ENCODE measurements at places on chromosomes 4 and X.
A peak's percentile ranks its signal among the peaks of the same experiment; 100 is the strongest.

DNA sequence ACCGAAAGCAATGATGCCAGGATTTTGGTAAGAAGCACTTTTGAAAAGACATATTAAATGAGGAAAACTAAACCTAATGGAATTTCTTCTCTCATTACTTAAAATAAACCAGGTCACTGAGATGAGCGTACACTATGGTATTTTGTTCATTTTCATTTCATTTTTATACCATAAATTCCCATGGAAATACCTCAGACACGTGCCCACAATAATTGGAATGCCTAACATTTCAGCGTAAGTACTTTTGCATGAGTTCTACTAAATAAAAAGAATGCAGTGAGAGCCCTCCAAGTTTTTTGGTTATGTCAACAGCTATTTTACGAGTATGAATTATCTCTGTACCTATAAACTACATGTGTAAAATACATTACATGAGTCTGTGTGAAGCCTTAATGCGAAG lies 3.2 kb downstream of the CAMK2D start:
- DNase-seq, result no peak

DNA sequence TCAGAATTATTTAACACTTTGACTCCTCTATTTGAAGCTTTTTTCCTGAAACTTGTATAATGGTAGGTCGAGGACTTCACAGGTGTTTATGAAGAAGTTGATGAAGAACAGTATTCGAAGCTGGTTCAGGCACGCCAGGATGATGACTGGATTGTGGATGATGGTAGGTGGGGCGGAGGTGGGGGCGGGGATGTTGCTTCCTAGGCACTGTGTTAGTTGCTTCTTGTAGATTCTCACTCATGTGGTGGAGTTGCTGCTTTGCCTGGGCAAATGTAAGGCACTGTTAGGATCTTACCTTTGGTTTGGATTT lies 9.4 kb downstream of the POLA1 start:
- no peak for DNase-seq

DNA sequence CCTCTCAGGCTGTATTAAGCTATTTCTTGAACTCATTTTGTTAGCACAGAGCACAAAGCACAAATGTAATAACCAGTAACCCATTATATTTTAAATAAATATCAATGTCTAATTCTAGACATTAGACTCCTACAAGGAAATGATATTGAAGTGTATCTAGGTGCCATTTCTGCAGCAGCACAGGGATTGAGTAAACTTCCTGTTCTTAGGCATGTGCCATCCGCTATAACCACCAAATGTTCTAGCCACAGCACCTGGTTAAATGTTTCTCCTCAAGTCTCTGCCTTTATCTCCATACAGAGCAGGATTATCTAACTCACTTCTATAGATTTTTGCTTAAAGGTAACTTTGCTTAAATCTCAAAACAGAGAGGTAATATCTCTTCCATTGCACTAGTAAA lies 51.4 kb downstream of the SGMS2 start:
- DNase-seq, result no peak

- DNase-seq, result no peak
Measured at GRCh38 chr4:56410247-56411062, 23.2 kb upstream of the AASDH start.

GRCh38 chrX:21373001-21373400 lies 1.2 kb upstream of the CNKSR2 start:
- DNase-seq, result no peak

GRCh38 chrX:120647127-120647526 lies 17.3 kb upstream of the C1GALT1C1 start:
- DNase-seq, result no peak

GRCh38 chrX:13940671-13941070 lies 89.0 kb downstream of the GEMIN8 start:
- DNase-seq, result no peak

DNA sequence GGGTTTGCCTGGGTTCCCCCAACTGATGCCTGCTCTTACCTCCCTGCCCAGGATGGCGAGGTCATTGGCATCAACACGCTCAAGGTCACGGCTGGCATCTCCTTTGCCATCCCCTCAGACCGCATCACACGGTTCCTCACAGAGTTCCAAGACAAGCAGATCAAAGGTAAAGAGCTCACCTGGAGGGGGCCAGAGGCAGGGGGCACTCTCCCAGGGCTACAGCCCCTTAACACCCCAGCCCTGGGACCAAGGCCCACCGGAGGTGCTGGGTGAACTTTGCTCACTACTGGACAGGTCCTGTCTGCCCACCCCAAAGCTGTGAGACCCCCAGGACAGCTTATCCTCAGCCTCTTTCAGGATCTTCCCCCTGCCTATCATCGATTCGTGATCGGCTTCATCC lies 24.5 kb downstream of the HTRA3 start:
- DNase-seq, result no peak

GRCh38 chr4:119872371-119873016 lies 194.2 kb downstream of the MAD2L1 start:
- DNase-seq, result no peak

DNA sequence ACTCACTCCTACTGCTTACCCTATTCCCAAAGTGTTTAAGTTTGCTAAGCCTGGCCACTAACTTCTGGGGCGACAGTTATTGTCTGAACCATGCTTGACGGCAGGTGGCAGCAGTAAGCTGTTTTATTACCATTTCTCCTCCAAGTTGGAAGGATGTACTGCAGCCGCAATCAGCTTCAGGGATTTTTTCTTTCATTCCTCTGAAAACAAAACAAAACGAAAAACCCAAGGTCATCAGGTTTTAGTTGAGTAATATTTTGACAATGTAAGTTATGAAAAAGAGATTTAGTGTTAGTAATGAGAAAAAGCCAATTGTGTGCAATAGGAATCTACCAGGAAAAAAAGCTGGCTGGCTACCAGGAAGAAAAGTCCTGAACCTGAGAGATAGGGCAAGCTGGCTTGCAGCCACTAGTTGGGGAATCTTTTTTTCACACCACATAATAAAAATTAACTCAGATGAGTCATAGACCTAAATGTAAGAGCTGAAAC lies 13.2 kb upstream of the RAB9B start:
- DNase-seq, result peak; percentile 18

GRCh38 chrX:97332963-97333362 lies 449.3 kb downstream of the RPA4 start:
- no peak for DNase-seq

DNA sequence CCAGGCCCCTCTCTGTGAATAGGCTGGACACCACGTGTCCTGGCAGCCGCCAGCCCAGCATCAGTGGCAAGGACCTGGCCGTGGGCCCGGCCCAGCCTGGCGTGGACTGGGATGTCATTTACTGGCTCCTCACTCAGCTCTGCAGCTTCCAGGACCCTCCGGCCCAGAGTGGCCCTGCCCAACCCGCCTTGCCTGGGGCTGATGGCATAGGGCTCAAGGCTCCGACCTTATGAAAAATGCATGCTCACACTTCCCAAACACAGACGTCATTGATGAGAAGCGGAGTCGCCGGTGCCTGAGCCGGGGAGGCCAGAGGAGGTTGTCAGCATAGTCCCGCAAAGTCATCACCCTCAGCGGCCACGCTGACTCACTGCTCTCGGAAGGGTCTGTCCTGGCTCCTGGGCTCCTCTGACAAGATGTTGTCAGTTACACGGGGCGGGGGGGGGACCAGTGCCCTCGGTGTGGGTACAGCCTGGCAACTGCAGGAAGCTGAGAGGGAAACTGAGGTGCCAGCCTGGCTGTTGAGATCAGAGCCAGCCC lies 14.3 kb downstream of the CFAP99 start:
- DNase-seq, result no peak

DNA sequence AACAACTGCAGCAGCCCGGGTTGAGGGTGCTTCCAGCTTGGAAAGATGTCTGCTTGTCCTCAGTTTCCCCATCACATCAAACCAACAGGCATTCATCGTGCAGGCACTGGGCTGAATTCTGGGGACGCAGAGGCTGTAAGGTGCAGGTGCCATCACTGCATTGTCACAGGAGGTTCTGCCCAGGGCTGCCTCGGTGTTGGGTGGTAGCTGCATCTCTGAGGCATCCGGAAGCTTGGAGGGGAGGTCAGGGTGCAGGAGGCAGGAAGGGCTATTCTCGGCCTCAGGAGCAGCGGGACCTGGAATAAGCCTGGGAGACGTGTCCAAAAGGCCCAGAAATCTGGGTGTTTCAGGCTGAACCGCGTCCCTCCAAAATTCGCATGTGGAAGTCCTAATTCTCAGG lies 134.6 kb downstream of the HMX1 start:
- DNase-seq, result no peak

DNA sequence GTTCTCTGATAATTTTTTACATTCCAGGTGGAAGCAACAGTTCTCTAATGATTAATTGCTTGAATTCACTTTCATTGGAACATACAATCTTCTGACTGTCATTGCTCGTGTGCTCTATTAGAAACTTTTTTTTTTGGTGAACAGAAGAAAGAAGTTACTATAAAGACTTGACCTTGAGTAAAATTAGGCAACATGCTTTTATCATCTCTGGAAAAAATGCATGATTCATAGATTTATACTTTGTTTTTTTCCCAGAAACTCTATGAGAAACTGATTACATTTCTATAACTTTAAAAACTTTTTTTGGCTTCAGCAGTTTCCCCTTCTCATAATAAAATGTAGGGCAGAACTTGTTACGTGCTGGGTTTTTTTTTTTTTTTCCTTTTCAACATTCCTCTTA lies 167.6 kb downstream of the ARHGAP10 start:
- DNase-seq, result no peak

GRCh38 chr4:106914223-106914622 lies 121.9 kb downstream of the DKK2 start:
- no peak for DNase-seq

DNA sequence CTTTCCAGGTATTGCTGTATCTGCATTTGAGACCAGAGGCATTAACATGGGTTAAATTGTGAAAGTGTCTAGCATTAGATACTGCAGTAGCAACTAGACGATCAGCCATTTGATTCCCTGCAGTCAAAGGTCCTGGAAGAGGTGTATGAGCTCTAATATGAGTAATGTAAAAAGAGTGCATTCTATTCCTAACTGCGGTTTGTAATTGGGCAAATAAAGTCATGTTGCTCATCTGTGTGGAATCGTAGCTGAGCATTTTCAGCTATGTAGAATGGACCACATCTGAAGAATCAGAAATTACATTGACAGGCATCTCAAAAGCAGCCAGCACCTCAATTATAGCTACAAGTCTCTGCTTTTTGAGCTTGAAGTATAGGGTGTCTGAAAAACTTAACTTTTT lies 157.6 kb downstream of the ZNF518B start:
- DNase-seq, result no peak
